ENCODE measurements at places on chromosomes 5 and 9.
A peak's percentile ranks its signal among the peaks of the same experiment; 100 is the strongest.

- DNase-seq = no peak
Measured at GRCh38 chr9:121398374-121398773, 28.3 kb upstream of the STOM start.

- DNase-seq = no peak
Measured at GRCh38 chr9:108351571-108351970, 504.2 kb downstream of the ACTL7B start.

GRCh38 chr9:113947941-113948340, 71.8 kb downstream of the ZNF618 start:
- no peak for DNase-seq

- DNase-seq = peak; percentile 69
Measured at GRCh38 chr5:40406741-40407211, 272.9 kb upstream of the PTGER4 start.

DNA sequence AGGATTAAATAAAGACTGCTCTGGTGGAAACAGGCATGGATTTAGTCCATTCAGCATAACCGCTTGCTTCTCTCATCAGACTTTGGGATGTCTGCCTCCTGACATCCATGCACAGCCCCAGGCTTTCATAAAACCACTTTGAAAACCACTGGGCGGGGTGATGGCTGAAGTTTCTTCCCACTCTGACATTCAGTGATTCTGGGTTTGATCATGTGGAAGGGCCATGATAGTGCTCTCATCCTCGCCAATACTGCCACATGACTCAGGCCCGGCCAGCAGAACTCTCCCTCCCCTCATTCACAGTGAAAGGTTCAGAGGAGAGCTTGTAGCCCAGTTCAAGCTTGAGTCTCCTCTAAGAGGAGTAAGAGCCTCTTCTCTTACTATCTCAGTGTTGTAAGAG, 29.6 kb upstream of the GLRA1 start:
- DNase-seq = no peak

GRCh38 chr5:178131446-178131996, 707 bp downstream of the RMND5B start:
- no peak for DNase-seq

DNA sequence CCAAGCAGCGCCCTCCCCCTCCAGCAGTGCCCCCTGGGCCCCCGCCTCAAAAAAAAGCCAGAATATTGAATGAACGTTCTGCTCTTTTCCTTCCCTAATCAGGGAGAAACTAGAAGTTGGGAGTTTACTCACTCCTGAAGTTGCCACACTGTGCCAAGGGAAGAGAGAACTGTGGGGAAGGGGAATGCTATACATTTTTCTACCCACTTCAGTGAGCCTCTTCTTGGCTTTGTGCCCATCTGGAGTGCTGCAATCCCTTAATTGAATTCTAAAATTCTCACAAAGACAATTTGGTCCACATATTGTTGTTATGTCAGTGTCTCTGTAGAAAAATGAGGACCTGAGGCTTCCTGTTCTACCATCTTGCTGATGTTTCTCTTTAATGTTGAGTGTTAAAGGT, 443.7 kb downstream of the DIRAS2 start:
- peak; percentile 49 for DNase-seq

Measured in suppressor macrophage treated with lipopolysaccharide for 4 hours (primary cell).